ENCODE measurements at places on chromosomes 11 and 22.

DNA sequence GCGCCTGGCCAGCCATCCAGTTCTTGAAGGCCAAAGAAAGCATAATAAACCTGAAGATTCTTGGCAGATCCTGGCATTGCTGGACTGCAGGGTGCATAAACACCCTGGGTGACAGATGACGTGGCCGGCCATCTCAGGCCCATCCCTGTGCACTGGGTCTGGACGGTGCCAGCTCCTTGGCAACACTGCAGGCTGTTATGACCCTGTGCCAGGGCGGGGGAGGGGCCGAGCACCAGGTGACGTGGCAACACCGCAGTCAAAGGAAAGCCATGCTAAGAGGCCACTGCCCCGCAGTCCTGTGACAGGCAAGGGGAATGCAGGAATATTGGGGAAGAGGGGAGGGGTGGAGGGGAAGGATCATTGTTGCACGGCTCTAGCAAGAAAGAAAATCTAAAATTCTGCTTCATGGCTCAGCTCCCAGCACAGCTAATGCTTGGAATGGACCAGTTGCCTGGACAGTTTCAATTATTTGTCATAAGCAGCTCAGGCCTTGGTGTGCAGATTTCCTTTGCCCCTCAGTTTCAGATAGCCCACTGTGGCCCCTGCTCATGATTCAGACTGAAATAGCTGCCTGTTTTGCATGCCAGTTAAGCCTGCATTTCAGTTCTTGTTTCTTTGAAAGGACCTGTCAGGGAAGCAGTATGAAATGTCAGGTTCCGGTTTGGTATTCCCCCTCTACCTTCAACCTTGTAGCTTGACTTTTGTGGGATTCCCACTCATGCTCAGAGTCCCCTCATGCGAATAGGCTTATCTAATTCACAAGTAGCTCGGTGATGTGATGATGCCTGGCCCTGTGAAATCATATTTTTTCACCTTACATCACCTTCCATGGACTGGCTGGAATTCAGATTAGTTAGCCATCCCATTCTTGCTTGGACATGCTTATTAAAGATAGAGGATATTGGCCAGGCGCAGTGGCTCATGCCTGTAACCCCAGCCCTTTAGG lies 29.7 kb upstream of the DDX6 start:
- no peak for DNase-seq

GRCh38 chr11:102197670-102198139 lies 87.5 kb downstream of the YAP1 start:
- DNase-seq: no peak

GRCh38 chr22:19964701-19965386 lies 23.2 kb upstream of the TXNRD2 start:
- no peak for DNase-seq

GRCh38 chr22:45828841-45829240 lies 148.1 kb downstream of the WNT7B start:
- DNase-seq: no peak

DNA sequence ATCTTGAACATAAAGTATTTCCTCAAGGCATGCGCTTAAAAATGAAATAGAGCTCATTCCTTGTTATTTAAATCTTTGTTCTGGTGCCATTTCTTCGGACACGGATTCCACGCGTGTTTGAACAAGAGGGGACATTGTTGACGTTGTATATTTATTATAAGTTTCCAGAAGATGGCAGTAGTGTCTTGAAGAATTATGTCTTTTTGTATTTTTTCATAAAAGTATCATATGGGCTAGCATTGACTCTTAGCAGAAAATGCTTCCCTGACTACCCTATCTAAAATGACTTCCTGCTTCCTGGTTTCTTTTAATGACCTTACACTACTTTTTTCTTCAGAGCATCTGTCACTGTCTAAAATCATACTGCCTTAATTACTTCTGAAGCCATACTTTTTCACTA lies 20.4 kb downstream of the BIRC2 start:
- DNase-seq: no peak

DNA sequence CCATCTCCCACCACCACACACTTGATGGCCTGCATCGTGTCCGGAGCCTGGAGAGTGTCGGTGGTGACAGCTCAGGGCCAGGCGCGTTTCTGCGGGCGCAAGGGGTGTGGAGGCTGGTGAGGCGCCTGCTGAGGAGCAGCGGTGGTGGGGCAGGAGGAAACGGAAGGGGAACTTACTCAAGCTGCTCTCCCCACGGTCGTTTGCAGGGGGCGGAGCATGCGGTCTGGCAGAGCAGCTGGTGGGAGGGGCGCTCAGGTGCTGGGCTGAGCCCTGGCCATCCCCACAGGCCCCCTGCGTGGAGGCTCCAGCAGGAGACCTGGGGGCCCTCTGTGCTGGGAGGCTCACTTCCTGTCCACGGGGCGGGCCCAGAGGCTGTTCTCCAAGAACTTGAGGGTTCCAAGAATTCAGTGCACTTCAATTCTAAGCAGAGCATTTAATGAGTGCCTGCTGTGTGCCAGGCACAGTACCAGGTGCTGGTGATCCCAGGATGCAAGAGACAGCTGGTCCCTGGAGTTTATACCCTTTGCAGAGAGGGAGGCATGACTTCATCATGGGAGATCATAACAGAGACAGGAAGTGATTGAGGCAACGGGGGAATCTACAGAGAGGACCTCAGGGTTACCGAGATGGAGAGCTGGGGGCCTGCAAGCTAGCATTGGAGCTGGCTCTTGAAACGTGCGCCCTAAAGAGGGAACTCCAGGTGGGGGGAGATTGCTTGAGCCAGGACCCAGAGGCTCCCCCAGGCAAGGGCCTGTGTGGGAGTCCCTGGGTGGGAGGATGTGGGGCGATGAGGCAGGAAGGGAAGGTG lies at the start of gene RAC2:
Gene RAC2, minus strand, starts transcription at position 156 of the 808 bp plus-strand sequence. Its CDS starts 121 bp downstream, at position 35.
- DNase-seq: peak; percentile 69

DNA sequence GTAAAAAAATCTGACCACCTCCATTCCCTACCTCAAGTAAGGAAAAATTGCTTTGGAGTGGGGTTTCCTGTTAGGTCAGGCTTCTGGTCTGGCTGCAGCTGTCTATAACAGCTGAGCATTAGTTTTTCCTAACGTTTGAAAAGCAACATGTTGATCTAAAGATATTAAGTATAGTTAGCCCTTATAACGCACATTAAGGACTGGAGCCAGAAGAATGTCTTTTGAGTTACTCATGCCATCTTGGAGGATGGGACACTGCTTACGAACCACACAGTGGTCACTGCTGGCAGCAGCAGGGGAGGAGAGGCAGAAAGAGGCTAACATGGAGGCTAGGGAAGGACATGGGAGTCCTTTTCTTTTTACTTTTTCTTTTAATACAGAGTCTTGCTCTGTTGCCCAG lies 44.1 kb upstream of the GDPD4 start:
- no peak for DNase-seq

GRCh38 chr11:20000351-20001134 lies 159.7 kb downstream of the DBX1 start:
- DNase-seq: no peak

GRCh38 chr22:47997612-47998011 lies 1235.2 kb downstream of the TBC1D22A start:
- no peak for DNase-seq

DNA sequence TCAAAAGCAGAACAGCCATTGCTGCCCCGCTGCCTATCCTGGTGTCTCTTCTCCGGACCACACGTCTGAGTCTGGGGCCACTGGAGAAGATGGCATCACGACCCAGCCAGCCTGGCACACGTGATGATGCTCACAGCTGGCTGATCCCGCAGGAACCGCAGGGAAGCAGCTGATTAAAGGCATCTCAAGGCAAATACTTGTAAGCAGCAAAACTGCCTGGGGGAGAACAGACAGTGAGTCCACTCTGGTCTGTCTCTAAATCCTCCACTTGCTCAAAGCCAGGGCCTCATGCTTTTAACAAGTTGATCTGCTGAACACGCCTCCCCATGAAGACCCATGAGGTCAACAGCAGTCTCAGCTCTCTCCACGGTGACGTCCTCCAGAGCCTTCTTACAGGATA lies 108.6 kb downstream of the BRD1 start:
- DNase-seq: no peak

GRCh38 chr22:38056969-38057891 lies at the start of gene PICK1:
Gene PICK1, plus strand, starts transcription at chr22:38057404. Its CDS starts 406 bp downstream, at chr22:38057810.
- DNase-seq: peak; percentile 52

DNA sequence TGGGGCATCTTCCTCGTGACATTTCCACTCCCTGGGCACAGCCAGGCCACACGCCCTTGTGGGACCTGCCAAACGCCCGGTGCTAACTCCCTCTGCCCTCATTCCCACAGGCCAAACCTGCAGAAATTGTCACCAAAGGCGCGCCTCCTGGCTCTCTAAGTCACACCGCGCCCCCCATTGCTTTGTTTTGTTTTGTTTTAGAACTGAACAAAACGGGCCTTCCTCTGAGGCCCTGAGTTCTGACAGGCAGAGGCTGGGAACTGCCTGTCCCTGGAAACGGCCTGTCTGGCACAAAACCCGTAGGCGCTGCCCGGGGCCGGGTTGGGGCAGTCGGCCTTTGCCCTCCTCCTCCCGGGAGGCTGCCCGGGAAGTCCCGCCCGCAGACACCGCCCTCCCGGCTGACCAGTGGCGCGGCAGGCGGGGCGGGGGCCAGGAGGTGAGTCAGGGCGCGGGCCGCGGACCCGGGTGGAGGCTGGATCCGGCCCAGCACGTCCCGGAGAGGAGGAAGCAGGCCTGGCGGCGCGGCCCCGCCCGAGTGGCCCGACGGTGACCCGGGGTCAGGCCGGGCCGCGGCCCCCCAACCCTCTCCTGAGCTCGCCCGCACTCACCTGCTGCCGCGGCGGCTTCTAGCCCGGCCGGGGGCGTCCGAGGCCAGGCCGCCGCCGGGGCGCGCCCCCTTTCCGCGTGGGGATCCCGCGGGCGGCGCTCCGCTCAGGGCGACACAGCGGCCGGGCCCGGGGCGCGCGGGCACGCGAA lies 465 bp downstream of the SUN2 start:
- DNase-seq: no peak

DNA sequence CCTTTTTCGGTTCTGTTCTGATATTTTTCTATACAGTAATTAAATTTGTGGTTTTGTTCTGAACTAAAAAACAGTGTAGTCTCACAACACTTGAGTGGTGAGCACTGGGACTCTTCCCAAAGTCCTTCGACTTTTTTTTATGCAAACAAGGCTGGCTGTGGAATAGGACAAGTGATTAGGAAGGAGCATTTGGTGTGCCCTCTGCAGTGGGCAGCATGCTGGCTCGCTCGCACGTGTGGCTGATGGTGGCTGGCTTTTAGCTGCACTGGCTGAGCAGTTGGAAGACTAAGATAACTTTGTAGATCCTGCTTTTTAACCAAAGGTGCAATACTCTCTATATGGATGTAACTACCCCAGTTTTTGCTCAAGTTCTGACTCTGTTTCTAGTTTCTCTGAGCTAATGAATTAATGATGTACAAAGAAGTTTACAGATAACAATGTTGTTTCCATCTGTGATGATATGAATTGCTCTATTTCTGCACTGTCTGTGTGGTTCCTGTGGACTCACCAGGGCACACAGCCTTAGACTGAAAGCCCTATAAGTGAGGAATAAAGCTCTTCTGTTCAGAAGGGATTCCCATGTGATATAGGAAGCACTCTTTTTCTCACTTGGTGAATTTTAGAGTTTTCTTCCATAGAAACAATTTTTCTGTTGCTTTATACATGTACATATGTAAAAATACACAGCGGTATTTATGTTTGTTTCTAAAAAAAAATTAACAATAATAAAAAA lies 143.1 kb upstream of the RASSF10 start:
- no peak for DNase-seq

- no peak for DNase-seq
These were observed 9.6 kb upstream of the MYH9 start for GRCh38 chr22:36397131-36398093.

DNA sequence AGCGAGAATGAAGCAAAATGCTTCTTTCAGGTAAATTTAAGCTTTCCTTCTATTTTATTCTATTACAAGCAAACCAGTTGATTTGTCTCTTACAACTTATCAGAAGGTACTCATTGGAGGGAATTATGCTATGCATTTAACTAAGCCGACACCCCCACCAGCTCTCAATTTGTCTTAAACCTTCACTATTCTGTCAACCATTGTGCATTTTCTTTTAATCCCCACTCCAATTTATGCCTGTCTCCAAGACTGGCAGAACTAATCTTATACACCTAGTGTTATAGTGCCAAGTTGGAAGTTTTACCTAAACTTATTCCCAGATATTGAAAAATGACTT lies 12.5 kb downstream of the TAF1D start:
- no peak for DNase-seq

DNA sequence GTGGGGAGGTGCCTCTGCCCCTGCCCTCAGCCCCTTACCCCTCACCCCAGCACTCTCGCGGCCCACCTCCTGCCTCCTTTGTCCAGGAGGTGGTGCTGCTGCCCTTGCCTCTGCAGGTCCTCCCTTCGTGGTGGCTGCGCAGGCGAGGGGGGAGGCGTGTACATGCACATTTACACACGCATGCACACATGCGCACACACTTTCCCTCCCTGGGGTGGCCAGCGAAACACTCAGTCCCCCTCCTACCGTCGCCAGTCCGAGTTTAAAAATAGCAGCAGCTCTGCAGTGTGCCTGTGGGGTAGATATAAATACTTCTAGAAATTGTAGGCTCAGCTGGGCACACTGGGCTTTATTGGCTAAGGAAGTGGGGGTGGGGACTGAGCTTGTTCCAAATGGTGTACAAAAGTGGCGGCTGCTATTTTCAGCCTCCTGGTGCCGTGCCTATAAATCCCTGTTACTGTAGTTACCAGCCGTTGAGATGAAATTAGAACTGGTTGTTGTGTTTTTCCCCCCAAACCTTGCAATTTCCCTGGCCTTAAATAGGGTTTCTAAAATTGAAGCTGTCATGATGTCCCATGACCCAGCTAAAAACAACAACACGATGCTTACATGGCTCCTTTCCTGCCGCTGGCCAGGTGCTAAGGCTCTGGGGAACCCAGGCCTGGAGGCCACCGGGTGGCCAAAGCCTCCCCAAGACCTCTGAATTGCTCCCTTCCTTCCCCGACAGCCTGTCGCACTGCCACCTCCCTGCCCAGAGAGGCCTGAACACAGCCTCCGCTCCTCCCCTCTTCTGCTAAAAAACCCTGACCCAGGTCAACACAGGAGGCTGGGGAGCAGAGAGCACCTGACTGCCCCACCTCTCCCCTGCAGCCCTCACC lies 12.4 kb downstream of the PICK1 start:
- no peak for DNase-seq

Measured in activated naive CD8-positive, alpha-beta T cell treated with anti-CD3 and anti-CD28 coated beads, Interleukin-2, amount 50 U/mL, for 16 hours (primary cell).